ENCODE measurements at places on chromosomes 11 and 22.
A peak's percentile ranks its signal among the peaks of the same experiment; 100 is the strongest.

DNA sequence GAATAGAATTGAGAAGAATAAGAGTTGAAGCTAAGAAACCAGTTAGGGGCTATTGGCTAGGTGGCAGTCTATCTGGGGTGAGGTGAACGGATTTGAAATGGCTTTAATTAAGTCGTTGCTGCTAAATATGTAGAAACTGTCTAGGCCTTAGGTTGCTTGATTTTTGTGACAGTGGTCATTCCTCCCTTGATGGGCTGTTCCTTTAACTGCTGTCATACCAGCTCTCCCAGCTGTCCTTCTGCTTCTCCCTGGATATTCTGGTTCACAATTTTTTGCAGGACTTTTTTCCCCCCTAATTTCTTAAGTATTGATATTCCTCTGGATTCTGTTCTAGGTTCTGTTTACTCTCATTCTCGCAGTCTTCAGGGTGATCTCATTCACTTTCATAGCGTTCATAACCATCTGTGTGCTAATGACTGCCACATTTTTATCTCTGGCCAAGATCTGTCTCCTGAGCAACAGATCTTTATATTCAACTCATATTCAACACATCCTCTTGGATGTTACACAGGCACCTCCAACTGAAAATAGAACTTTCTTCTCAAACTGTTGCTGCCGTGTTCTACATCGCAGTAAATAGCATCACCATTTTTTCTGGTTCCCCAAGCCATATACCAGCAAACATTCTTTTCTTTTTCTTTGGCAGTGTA is 134.1 kb downstream of the UVRAG start:
- DNase-seq = peak; percentile 44

DNA sequence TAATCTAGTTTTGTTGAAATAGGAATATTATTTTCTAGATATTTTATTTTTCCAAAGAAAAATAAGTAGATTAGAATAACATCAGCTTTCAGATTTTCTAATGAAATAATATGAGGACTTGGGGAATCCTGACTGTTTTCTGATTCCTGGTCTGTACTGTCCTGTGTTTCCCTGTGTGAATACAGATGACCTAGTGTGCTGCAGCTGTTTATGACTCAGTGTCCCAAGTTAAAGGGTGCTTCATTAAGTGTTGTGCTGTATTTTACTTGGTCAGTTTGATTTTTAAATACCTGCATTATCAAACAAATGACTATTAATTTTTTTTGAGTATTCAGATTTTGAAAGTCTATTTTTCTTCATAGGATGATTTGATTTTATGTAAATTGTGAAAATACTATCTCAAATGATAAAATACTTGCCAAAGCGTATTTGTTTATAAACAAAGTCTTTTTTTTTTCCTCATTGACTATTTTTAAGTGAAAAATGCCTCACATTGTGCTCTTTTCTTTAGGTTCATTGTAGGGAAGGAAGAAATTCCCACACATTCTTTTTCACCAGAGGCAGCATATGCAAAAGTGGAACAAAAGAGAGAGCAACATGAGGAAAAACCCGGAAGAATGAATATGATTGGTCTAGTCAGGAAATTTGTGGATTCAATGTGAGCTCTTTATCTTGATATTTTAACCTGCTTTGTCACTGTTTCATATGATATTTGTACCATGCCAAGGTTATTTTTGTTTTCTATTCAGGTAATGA is 264.2 kb downstream of the TMEM135 start:
- no peak for DNase-seq

DNA sequence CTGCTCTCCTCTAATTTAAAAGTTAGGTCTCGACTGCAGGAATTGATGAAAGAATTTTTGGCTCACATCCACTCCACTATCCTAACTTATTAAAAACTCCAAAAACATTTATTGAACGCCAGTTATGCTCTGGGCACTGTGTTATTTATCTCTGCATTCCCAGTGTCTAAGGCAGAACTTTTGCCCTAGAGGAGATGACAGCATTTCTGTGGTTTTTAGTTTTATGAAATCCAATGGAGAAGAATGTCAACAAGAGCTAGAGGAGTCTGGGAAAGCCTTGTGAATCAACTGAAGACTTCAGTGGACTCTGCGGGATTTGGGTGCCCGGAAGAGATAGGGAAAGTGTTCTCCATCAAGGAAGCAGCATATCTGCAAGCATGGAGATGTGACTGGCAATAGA is 217.0 kb upstream of the PGR start:
- no peak for DNase-seq

- DNase-seq = no peak
Observed at GRCh38 chr11:57496109-57496820, 19.2 kb downstream of the SLC43A1 start.

- DNase-seq = no peak
Observed at GRCh38 chr11:74403607-74404321, 5.5 kb upstream of the PGM2L1 start.

- no peak for DNase-seq
Observed at GRCh38 chr22:46290843-46291785, 5.6 kb upstream of the GTSE1 start.

- no peak for DNase-seq
Observed at GRCh38 chr11:134486704-134487103, 74.7 kb upstream of the B3GAT1 start.

DNA sequence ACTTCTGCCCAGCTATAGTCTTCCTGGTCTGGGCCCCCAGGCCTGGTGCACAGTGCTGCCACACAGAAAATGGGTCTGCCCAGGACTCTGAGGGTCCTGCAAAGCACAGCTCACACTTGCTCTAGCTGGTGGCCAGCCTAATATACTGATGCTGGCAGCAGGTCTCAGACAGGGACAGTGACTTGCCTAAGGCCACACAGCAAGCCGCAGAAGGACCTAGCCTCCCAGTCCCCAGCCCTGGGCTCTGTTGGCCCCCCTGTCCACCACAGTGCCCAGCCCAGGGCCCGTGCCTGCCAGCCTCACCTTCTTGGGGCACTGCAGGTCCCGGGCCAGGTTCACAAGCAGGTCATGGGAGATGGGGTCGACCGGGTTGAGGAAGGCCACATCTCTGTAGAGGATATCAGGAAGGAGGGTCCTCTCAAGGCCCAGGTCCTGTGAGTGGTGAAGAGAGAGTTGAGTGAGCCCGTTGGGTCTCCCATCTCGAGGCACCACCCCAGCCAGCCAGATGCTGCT is 3.3 kb downstream of the LRRC75B start:
- no peak for DNase-seq

GRCh38 chr22:49363526-49364230 is 464.0 kb downstream of the BRD1 start:
- DNase-seq = no peak

GRCh38 chr22:19061471-19062138 is 60.6 kb downstream of the DGCR2 start:
- no peak for DNase-seq

- DNase-seq = no peak
Observed at GRCh38 chr22:42842658-42843370, 14.3 kb downstream of the ARFGAP3 start.
